ENCODE measurements at places on chromosomes 7 and 10.

DNA sequence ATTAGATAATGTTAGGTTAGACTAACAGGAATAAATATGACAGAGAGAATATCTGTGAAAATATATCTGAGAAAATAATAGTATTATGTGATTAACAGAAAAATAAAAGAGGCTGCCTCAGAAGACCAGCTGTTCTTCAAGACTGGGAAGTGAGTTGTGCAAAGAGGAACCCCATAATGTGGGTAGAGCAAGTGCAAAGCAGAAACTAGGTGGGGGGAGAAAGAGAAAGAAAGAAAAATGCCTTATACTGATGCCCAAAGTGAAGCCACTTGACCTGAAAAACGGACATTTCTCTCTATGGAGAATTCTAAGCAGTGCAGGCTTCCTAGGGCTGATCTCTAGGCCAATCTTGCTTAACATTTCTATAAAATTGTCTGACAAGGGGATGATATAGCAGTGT, 3.8 kb downstream of the NEBL start:
- DNase-seq: no peak

DNA sequence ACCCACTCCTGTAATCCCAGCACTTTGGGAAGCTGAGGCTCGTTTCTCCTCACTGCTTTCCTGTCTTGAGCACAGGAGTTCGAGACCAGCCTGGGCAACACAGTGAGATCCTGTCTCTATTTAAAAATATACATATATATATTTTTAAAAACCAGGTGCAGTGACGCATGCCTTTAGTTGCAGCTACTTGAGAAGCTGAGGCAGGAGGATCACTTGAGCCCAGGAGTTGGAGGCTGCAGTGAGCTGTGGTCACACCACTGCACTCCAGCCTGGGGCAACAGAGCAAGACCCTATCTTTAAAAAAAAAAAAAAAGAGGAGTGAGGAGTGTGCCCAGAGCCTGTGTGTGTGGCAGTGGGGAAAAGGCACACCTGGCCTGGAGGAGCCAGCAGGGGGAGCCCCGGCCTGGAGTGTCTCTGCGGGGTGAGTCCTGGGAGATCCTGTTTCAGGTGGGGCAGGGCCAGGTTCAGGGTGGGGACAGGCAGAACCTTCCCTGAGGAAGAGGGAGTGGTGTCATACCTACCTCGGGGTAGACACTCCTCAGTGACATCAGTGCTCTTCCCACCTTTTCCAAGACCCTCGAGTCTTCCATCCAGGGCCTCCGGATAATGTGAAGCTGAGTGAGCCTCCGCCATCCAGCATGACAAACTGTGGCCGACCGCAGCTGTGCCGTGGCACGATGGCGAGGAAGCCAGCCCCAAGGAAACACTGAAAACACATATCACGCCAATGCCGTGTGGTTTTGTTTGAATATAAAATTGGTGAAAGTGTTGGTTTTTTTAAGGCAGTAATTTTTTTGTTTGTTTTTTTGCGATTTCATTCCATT, 9.0 kb upstream of the ARPC1B start:
- peak; percentile 33 for DNase-seq

GRCh38 chr7:45695249-45695995, 121.3 kb downstream of the ADCY1 start:
- no peak for DNase-seq

- no peak for DNase-seq
Measured at GRCh38 chr10:17662193-17663138, 18.5 kb downstream of the STAM start.

DNA sequence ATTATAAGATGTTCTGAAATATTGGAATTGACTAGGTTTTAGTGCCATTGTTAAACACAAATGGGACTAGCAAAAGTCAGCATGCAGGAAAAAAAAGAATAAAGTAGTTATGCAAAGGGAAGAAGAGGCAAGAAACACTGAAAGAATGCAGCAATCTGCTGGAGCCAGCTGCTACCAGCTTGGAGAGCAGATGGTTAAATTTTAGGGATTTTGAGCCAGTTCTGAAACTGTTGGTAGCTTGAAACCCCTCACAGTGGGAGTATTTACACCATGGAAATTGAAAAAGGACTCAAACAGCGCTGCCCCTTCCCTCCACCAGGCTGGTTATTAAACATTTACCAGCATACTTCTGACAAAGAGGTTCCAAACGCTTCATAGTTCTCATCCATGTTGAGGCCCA, 41.0 kb downstream of the SCRN1 start:
- no peak for DNase-seq

GRCh38 chr10:133129071-133129858, 30.8 kb upstream of the KNDC1 start:
- no peak for DNase-seq

DNA sequence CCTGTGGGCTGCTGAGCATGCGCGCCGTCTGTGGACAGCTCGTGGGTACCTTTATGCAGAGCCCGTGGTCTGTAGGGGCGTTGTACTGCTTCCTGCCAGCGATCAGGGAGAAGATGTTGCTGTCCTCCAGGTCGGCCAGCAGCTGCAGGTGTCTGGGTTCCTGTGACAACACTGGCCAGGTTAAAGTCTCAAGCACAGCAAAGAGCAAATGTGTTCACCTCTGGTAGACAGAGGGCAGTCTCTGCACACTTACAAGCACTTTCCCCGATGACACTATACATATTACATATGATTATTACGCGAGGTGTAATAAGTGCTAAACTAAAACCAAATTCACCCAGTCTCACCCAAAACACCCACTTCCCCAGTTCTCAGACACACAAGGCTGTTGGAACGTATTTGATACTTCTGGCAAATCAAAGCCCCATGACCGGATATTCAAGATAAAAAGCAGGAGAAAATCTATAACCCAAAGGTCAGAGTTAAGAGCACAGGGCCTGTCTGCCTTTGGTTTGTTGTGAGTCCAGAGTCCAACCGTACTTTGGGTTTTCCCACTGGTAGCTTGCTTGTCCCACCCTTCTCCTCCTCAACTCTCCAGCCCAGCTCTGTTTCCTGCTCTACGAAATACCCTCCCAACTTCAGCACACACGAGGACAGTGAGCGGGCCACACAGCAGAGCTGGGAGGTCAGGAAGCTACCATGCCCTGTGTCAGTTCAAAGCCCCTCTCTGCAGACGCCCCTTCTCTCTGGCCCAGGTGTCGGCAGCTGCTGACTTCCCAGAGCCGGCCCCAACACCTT, 49.7 kb upstream of the DDC start:
- DNase-seq: no peak

DNA sequence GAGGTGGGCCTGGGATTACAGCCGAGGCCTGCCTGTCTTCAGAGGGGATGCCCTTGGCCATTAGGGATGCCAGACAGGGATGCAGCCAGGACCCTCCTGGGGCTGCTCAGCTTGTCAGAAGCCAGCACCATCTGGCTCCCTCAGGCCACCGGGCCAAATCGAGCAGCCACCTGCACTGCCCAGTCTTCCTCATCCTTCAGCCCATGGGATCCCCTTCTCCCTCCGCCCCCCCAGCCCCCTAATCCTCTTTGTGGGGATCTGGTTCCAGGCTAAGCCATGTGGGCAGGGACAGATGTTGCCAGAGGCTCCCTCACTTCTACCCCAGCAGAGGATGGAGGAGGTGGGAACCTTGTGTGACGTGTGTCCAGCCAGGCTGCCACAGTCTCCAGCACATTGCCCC, 137.4 kb upstream of the PPIF start:
- DNase-seq: no peak

All from activated CD4-positive, alpha-beta T cell treated with anti-CD3 and anti-CD28 coated beads for 24 hours (primary cell).